ENCODE measurements at places on chromosomes 6 and 20. TPM values are rescaled to one million over a fixed set of nuclear protein-coding genes. Genes with fewer than 3 reads are reported as not detected.

MTFR2 gene
- 0.65 TPM for polyA plus RNA-seq

- DNase-seq, result no peak
These were observed 229.8 kb downstream of the COL12A1 start for GRCh38 chr6:74976026-74976425.

DNA sequence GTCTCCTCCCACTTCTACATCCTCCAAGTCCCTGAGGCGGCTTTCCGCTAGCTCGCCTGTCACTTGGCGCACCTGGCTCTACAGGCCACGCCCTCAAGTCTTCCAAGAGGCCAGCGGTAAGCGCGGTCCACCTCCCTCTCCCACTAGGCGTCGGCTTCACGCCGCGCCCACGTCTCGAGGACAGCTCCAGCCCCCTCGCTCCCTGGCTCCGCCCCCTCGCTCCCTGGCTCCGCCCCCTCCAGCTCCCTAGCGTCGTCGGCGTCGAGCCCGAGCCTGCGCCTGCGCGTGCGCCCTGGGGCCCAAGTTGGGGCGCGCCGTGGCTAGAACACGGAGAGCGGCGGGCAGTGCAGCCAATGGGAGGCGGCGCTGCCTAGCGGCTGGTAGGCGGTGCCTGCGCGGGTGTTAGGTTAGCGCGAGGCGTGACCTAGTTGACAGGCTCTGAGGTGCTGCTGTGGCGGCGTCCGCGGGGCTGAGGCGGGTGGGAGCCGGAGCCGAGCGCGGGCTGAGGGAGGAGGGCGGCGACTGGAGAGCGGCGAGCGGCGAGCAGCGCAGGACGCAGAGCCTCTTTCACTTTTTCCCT lies at the start of gene MACROD2:
Gene MACROD2 (plus strand): TSS at position 431 of the 580 bp plus-strand sequence.
- DNase-seq, result peak; percentile 97

CDH4 gene
- not detected for polyA plus RNA-seq

DNA sequence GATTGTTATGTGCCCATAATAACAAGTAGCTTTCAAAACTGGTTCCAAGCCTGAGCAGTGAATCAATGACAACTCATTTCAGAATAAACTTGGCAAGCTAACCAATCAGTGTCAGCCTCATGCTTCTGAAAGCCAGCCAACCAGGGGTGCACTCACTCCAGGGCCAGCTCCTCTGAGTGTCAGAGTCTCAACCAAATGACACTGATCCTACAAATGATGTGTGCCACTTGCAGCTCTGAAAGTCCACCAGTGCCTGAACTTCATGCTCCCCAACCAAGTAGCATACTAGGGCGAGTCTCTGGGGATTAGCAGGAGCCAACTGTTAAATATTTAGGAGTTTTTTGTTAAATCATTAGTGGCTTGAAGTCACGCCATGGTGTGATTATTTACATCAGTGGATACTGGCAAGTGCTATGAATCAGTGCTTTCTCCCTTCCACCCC lies 4.5 kb downstream of the IYD start:
- no peak for DNase-seq

- DNase-seq, result no peak
These were observed 250.9 kb upstream of the SULF2 start for GRCh38 chr20:48035961-48036731.

C6orf163 gene
- polyA plus RNA-seq, result 1.3 TPM

GRCh38 chr6:99270826-99271225 lies 78.6 kb downstream of the FAXC start:
- no peak for DNase-seq

HSD17B8 gene
- polyA plus RNA-seq, result 83.0 TPM

DNA sequence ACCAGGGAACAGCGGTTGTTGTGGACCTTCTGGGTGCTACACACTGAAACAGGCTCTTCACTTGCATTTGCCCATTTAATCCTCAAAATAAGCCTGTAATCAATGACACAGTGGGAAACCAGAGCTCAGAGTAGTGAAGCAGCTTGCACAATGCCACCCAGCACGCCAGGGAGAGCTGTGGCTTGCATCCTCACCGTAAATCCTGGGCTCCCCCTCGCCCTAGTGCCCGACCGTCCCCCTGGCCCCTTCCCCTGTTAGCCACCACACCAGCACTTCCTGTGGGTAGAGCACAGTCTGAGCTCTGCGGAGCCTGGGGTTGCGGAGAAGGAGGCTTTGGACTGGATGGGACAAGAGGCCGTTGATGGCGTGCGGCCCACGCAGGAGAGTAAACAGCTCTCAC lies 14.5 kb downstream of the VSTM2L start:
- DNase-seq, result no peak

TNNC2 gene
- polyA plus RNA-seq, result 1.9 TPM

DNA sequence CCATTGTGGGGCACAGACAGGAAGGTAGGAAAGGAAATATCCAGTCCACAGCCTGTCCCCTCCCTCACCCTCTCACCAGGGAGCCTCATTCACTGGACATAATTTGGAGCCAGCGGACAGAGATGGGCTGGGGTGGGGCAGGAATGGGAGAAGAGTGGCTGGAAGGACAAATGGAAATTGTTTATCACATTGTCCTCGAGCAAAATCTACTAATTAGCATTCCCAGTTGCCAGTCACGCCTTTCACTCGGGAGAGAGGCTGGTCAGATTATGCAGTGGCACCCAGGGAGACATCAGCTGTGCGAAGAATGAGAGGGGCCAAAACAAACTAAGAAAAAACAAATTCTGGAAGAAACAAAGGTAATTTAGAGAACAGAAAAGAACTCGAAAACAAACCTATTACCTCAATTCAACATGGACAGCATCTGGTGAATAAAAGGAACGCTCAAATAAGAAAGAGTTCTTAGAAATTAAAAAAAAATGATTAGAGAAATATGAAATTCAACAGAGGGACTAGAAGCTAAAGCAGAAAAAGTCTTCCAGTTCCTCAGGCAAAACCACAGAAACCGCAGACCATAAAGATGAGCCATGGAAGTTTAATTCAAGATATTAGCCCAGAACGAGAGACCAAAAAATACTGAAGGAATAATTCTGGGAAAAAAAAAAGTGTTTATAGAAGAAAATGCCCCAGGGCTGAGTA lies 108.5 kb upstream of the RALGAPA2 start:
- DNase-seq, result no peak

DNA sequence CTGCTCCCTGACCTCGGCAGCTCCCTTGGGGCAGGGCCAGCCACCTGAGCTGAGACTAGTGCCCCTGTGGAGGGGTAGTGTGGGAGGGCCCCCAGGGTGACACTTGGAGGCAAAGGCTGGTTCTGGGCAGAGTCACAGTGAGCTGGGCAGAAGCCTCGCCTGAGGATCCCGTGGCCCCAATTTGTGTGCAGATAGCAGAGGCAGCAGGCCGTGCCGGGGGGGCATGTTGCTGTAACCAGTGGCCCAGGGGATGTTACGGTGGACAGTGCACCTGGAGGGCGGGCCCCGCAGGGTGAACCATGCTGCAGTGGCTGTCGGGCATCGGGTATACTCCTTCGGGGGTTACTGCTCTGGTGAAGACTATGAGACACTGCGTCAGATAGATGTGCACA lies 2.9 kb downstream of the KLHDC3 start:
- DNase-seq, result no peak

GRCh38 chr6:161238081-161238480 lies 35.8 kb downstream of the AGPAT4 start:
- no peak for DNase-seq

TNFRSF6B gene
- polyA plus RNA-seq, result 2.4 TPM

DNA sequence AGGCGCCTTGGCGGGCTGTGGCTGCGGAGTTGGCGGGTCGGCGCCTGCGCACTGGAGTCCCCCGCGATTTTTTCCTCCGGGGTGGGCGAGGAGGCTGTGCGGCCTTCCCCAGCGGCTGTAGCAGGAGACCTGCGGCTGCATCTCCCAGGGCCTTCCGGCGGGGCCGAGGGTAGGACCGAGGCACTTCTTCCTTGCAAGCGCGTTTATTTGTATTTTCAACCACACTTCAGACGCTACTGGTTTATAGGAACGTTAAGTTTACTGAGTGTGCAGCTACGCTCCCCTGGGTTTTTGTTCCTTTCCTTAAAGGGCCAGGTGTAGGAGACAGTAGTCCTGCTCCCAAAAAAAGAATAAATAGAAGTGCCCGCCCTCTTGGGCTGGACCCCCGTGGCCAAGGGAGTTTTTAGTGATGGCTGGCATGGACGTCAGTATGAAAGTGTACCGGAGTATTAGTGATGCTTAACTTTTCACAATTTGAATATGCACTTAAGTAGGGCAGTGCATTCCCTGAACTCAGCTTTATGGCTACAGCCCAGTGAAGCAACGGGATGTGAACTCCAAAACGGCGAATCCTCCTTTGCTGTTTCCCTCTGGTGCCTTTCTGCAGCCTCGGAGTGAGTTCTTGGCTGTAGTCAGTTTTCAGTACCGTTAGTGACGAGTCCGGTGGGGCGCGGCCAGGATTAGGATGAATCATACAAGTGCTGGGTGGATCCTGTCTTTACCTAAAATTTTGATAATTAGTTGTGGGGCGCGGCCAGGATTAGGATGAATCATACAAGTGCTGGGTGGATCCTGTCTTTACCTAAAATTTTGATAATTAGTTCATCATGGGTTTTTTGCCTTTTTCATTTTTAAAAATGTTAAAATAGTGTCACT lies 1.0 kb upstream of the FBXO5 start:
- DNase-seq, result no peak

DNA sequence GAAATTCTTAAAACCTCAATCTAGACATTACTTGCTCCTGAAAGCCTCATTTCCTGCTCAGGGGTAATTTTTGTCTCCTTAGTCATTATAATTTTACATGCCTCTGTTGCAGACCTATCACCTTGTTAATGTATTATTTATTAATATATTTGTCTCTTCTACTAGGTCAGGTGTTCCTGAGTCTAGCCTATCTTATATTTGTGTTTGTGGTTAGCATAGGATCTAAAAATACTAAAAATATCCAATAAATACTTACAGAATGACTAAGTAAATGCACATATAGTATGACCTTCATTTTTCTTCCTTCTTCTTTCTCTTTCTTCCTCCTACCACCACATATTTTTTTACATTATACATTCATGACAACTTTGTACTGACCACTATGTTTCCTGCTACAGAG lies 268.9 kb upstream of the HS3ST5 start:
- DNase-seq, result no peak

GRCh38 chr20:37749218-37749617 lies 55.4 kb downstream of the CTNNBL1 start:
- DNase-seq, result no peak

DNA sequence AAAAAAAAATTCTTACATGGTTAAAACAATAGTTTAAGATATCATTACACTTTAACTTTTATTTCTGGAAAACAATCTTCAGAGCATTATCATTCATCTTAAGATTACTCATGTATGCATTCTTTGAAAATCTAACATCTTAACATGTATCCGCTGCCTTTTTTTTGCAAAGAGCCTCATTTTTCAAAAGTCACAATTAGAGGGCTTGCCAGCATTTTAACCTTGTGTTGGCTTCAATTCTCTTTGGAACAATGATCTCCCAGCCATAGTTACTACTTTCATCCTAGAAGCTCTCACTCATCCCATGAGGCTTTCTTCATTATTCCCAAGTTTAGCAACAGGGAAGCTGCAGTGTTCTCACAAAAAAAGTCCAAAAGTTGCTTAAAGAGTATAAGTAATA lies 330.8 kb downstream of the BCKDHB start:
- no peak for DNase-seq

- DNase-seq, result peak; percentile 61
These were observed 72.0 kb downstream of the BLOC1S5 start for GRCh38 chr6:7992002-7992815.

- peak; percentile 73 for DNase-seq
These were observed 7.9 kb downstream of the RAB32 start for GRCh38 chr6:146551545-146551944.

ATP9A gene
- polyA plus RNA-seq, result 7.1 TPM

DNA sequence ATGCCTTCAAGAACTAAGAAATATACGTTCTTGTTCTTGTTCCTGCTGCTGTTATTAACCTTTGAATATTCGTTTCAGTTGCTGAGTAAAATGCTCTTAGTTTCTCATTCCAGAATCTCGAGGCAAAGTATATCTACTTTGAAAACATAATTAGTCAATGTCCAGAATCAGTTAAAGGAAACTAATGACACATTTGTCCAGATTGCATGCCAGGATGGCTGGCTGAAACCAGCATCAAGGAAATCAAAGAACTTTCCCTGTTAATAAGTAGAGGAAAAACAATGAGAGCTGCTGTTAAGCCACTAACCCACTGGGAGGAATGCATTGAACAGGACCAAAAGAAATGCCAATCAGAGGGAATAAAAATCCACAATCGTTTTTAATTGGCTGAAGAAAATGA lies 196.9 kb downstream of the ALDH8A1 start:
- no peak for DNase-seq

GRCh38 chr20:63367446-63368055 lies 6.4 kb upstream of the CHRNA4 start:
- DNase-seq, result no peak

DNA sequence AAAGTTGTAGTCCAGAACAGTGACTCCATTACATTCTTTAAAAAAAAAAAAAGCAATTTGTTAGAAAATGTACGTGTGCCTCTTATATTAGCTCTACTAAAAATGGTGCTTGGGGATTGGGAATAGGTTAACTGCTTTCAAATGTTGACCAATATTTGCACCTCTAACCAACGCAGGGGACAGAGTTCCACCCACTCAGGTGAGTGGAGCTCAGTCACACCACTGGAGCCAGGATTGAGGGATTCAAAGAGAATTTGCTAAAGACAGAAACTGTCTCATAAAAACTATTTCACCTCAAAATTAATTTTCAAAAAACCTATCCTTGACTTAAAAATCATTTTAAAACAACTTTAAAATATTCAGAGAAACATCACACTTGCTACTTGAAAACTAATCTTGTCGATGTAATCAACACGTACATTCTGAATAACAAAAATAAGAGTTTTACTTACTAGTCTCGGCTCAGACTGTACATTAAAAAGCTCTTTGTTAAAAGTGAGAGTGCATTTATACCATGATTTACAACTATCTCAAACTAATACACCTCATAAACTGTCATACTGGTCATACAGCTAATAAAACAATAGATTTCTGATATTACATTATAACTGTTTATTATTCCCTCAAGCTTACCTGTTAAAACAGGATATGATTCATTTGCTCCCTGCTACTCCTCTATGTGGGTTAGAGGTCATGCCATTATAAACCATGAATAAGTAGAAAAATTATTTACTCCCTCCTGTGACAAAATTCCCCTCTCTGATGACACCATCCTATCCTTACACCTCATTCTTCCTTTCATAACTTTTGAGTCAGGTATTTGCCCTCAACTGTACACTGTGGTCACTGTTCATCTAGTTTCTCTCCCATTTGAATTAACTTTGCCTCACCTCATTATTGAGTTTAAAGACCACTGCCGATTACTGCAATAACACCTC lies 88.6 kb downstream of the PDE10A start:
- DNase-seq, result no peak

DNA sequence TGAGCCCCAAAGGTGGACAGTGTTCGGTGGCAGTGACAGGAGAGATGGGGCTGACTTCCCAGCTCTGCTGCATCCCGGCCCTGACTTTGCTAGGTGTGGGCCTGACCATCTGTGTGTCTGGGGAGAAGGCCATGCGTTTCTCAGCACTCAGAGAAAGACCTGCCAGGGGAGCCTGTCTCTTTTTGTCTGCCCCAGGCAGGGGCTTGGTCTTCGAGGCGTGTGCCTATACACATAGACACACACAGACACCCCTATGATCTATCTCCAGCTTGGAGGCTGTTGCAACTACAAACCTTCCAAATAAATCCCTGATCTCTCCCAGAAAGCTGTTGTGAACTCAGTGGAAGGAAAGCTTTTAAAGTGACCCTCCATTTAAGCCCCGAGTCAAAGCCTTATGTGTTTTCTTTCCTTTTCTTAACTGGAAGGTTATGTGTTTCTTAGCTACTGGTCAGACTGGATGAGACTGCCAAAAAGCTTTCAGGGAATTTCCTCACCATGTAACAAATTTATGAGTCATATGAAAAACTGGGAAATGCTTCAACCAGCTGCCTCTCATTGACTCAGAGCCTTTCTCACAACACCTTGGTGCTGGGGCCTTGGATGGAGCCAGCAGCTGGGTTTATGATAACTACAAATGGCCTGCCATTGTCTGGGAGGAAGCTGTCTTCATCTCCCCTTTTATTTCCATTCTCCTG lies 102.6 kb downstream of the CDC5L start:
- peak; percentile 58 for DNase-seq
